BJ (cell line): ENCODE measurements at places on chromosomes 3 and 15. TPM values are rescaled to one million over a fixed set of nuclear protein-coding genes. Genes with fewer than 3 reads are reported as not detected.

Gene STX19
- polyA plus RNA-seq, result not detected in 2 replicates

Gene ZNF280D
- 4.0 and 8.6 TPM in 2 replicates for polyA plus RNA-seq

Gene APBA2
- polyA plus RNA-seq, result 8.5 and 15.1 TPM in 2 replicates

Gene THRB
- 0.72 and 0.83 TPM in 2 replicates for polyA plus RNA-seq

Gene GOLGA6L7
- not detected in 2 replicates for polyA plus RNA-seq

Gene GNB4
- polyA plus RNA-seq, result 25.2 and 50.6 TPM in 2 replicates

Gene GRM7
- not detected in 2 replicates for polyA plus RNA-seq
